ENCODE measurements at places on chromosomes 6 and 20.

DNA sequence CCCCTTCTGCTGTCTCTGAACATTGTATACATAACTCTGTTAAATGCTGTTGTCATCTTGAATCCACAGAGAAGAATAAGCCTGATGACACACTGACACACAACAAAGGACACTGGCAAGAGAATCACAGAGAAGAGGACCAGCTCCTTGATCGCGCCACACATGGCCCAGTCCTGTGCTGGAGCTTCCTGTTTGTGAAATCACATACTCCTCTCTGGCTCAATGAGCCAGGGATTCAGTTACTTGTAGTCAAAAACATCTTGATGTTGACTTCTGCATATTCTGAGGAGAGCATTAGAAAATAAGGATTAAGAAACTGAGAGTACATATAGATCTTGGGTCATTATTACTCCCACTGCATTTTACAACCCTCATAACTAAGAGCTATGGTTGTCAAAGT lies 100.1 kb downstream of the EPB41L2 start:
- no peak for DNase-seq

- no peak for DNase-seq
Measured at GRCh38 chr6:158270389-158271127, 41.7 kb upstream of the TULP4 start.

GRCh38 chr6:26556263-26557070 lies 18.3 kb downstream of the HMGN4 start:
- DNase-seq, result peak; percentile 91

DNA sequence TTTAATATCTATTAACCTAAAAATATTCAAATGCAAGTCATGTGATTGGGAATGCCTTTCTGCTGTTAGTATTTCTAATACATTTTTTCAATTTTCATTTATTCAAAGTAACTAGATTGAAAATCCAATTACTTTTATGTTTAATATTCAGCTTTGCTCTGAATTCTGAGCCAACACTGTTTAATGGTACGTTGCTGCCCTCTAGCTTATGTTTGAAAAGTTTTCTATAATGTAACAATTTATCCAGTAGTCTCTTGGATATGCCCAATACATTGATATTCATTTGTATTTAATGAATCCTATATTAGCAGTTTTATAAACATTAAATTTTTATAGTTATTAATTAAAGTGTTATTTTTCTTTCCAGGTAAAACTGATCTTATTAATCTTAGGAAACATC lies 47.4 kb downstream of the LGSN start:
- DNase-seq, result no peak

- peak; percentile 82 for DNase-seq
Measured at GRCh38 chr6:36347621-36348020, 10.9 kb upstream of the BNIP5 start.

- no peak for DNase-seq
Measured at GRCh38 chr20:52619101-52619500, 353.1 kb upstream of the TSHZ2 start.

DNA sequence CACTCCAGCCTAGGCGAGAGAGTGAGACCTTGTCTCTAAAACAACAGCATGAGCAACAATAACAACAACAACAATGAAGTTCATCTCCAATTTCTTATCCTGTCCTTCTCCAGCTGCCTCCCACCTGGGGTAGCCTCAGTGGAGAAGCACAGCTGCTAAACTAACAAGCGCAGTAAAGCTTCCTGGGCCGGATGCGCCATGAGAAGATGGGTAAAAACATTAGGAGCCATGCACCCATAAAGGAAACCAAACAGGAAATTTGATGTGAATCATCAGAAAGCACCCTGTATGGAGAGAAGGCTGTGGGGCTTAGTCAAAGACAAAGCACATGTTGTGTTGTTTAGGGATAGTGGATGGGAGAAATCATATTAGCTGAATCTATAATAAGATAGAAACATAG lies 61.1 kb upstream of the CCN6 start:
- DNase-seq, result no peak

- no peak for DNase-seq
Measured at GRCh38 chr6:45681860-45682511, 304.3 kb upstream of the SUPT3H start.

- DNase-seq, result peak; percentile 10
Measured at GRCh38 chr6:114342826-114343781, at the start of gene HS3ST5. Gene HS3ST5 (minus strand): TSS chr6:114343023. CDS start chr6:114062845, 280,178 bp downstream.

GRCh38 chr20:38645351-38645750 lies 43.7 kb downstream of the ARHGAP40 start:
- DNase-seq, result no peak

- peak; percentile 41 for DNase-seq
Measured at GRCh38 chr20:62795023-62795761, 1.1 kb upstream of the MRGBP start.

DNA sequence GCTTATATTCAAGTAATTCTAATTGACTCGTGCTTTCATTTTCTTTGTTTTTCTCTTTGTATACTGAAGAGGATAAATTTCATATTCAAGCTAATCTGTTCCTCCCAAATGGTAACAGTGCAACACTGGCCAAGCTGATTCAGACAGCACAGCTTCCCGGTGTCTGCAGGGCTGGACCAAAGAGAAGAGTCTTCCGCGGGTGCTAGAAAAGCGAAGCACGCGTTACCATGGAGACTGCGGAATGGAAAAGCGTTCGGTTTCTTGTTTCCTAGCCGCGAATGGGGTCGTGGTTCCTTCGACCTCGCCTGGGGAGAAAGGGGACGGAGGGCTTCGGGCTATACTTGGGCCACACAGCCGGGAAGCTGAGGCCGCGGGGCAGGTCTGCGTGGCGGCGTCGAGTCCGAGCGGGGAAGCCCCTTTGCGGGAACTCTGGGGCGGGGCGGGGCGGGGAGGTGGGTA lies 6.2 kb upstream of the ZNF311 start:
- peak; percentile 60 for DNase-seq

- no peak for DNase-seq
Measured at GRCh38 chr20:8227293-8227692, 95.2 kb downstream of the PLCB1 start.

DNA sequence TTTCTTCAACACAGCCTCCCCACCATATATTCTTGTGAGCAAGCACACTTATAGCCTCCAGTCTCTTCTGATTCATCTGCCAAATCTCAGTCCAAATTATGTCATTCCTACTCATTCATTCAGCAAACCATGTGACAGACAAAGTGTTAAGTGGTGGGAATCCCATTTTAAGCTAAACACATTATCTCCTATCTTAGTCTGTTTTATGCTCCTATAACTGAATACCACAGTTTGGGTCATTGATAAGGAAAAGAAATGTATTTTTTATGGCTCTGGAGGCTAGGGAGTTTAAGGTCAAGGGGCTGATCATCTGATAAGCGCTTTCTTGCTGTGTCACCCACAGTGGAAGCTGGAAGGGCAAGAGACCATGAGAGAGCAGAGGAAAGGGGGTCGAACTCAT lies 23.9 kb upstream of the SMIM13 start:
- DNase-seq, result no peak

- DNase-seq, result no peak
Measured at GRCh38 chr6:28856620-28857005, 67.2 kb downstream of the TRIM27 start.

GRCh38 chr6:114638341-114638740 lies 295.5 kb upstream of the HS3ST5 start:
- no peak for DNase-seq

DNA sequence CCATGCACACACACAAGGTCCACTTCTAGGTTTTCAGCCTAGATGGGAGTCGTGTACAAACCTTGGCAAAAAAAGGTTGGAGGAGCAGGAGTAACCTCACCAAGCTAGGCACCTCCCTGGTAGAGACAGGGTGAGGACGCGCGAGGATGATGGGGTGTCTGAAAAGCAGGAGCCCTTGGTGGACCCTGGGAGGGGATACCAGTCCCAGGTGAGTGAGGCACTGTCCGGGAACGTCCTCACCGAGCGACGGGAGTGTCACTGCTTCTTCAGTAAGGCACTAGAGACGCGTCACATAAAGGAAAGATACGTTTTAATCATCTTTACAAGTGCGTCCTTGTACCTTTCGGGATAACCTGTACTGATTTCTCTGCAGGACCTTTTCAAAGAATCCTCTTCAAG lies 29.4 kb upstream of the ZBP1 start:
- no peak for DNase-seq

DNA sequence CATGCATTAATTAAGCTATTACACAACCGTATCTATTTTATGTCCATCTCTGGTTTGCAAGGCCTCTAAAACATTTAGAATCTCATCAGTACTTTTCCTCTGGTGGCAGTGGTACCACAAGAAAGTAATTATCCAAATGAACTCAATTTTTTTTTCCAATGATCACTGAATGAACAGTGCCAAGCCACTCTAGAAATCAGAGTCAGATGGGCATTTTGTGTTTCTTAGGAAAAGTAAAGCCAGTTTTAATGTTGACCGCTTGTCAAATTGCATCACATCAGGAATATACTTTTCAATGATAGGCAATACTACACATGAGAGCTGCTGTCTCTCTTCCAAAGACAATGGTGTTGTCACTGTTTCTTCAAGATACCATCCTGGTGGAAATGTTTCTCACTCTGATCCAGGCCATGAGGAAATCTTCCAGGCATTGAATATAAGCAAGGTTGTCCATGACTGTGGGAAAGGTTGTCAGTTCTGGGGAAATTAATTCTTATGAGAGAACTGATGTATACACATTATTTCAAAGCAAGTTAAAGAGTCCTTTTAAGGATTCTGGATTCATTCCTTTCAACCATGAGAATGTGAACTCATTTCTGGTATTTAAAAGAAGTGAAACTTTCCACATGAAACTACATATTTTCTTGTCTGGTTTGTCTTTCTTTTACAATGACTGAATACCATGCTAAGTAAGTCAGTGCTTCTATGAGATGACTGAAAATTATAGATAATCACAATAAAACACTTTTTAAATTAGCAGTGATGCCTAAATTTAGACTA lies 108.8 kb upstream of the TCF21 start:
- DNase-seq, result no peak

- peak; percentile 25 for DNase-seq
Measured at GRCh38 chr6:138971601-138972000, 16.5 kb downstream of the REPS1 start.

- no peak for DNase-seq
Measured at GRCh38 chr20:62523473-62524203, 47.8 kb upstream of the GATA5 start.

GRCh38 chr20:16271450-16271849 lies 301.8 kb downstream of the KIF16B start:
- no peak for DNase-seq

DNA sequence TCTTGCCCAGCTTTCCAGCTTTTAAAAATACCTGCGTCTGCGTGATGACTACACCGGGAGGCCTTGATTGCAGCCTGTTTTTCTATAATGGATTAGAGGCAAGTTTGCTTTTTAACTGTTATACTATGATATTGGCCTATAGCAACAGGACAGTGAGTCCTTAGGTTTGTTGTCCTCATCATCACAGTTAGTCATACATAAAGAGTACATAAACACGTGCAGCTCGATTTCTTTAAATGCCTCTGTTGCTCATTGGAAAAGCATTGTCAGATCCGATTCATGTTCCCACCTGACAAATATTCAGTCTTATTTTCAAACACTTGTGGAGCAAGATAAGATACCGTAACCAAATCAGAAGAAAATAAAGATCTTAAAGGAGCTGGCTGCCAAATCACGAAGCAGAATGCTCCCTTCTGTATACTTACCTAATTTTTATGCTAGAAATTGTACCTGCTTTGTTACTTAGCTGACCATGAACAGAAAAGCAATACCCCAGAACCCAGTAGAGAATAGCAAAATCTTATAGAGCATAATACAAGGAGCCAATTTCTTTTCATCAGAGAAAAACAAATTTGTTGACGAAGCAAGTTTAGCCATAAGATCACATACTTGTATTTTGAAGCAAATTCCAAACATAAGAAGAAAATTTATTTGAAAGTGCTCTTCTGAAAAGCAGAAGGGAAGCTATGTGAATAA lies 100.4 kb downstream of the TMEM200A start:
- DNase-seq, result peak; percentile 33

DNA sequence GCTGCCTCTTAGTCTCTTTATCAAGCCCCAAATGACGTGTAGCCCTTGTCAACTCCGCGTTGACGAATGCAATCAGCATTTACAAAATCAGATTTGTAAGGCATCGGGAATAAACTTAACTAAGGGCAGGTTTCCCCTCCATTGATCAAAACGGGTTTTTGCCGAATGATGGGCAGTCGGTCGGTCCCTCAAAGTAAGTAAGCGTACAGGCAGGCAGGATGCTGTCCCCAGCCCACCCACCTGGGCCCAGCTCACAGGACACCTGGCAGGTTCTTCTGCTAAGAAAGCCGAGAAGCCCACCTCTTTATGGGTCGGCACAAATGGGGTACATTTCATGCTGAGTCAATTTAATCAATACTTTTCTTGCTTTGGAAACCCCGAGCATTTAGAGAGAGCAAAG lies 22.0 kb upstream of the MAFB start:
- no peak for DNase-seq

GRCh38 chr6:168507297-168507696 lies 66.3 kb downstream of the SMOC2 start:
- DNase-seq, result no peak

DNA sequence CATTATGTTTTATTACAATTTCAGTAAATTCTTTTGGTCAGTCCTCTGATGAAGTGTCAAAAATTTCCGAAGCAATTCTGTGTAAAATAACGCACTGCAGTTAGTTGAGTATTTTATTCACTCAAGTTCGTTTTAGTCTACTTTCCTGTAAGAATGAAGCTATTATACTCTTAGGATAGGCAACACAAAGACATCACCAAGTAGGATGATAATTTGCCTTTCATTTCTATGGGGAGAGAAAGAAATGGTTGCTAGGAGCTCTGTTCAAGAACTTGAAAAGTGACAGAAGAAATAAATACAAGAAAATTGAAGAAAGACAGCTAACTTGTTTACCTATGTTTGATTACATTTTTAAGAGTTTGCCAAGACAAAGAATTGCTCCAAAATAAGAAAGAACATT lies 290.4 kb downstream of the EYS start:
- no peak for DNase-seq

- no peak for DNase-seq
Measured at GRCh38 chr20:62198496-62198895, 15.7 kb downstream of the MTG2 start.

DNA sequence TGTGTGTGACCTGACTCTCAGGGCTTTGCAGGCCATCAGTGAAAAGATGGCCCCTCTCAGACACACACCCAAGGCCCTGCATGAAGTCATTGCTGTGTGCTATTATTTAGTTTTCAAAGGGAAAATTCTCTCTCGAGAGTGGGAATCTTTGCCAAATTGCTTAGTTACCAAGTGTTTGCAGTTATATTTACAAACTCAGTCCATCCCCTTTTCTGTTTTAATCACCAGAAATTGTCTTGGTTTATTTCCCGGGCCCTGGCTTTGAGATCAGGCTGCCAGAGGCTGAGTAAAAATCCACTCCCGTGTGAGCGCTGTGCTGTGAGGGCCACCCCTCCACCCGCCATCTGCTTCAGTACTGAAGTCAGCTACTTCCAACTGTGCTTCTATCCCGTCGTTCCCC lies 163.1 kb downstream of the SOD2 start:
- no peak for DNase-seq

DNA sequence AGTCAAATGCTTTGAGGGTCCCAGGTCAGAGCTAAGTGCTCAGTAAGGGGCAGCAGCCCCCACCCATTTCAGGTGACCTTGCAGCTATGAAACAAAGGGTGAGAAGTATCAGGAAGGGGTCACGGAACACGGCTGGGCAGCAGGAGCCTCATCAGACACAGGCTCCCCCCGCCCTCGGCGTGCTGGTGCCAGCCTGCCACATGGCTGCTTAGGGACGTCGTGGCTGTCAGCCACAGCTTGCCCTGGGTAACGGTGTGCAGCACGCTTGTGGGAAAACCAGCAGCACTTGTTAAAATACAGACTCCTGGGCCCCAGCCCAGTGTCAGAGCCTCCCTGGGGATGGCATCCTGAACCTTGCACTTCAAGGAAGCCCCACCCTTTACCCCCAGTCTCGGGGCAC lies 39.3 kb downstream of the SSR1 start:
- no peak for DNase-seq
